ENCODE measurements at places on chromosomes 16 and 17. TPM values are rescaled to one million over a fixed set of nuclear protein-coding genes. Genes with fewer than 3 reads are reported as not detected.

The CCL4L2 gene
- total RNA-seq, result not detected

The PYY gene
- total RNA-seq, result not detected

The SPN gene
- total RNA-seq, result 45.7 TPM

GRCh38 chr16:15607700-15608396, 35.1 kb downstream of the MARF1 start:
- no peak for DNase-seq
- H3K4me3 ChIP-seq, result no peak overlapping the region
- H3K27me3 ChIP-seq, result no peaks in the 10 kb centered on the region
- no peak overlapping the region for H3K27ac ChIP-seq
- H3K36me3 ChIP-seq, result peaks cover 97% of the 10 kb centered on the region

DNA sequence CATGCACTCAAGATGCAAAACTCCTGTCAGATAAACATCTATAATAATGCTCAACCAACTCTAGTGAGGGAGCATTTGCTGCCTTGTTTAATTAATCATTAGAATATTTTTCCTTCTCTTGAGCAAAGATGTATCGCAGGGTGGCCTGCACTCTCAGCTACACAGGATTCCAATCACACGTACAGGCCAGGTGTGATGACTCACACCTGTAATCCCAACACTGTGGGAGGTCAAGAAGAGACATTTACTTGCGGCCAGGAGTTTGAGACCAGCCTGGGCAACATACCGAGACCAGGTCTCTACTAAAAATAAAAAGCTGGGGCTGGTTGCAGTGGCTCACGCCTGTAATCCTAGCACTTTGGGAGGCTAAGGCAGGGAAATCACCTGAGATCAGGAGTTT, 49.1 kb downstream of the ARHGAP17 start:
- no peak for DNase-seq
- no peaks in the 10 kb centered on the region for H3K27me3 ChIP-seq
- no peak overlapping the region for H3K27ac ChIP-seq
- peaks cover 76% of the 10 kb centered on the region for H3K36me3 ChIP-seq

DNA sequence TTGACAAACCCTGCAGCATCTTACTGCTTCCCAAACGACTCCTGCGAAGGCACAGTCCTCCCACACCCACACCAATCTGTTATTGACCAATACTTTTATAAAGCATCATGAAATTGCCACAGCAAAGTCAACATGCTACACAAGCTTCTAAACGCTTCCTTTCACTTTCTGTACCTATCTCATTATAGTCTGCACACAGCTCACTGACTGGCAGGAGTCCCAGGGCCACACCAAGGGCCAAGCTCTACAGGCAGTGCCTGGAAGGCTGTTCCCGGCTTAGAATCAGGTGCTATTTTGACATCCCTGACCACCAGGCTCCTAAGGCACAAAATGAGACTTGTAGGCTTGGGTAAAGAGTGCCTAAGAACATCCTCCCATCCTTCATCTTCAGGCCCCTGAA, 39.5 kb downstream of the USP7 start:
- DNase-seq, result no peak
- no peaks in the 10 kb centered on the region for H3K27me3 ChIP-seq
- peaks cover 25% of the 10 kb centered on the region for H3K4me1 ChIP-seq
- no peak overlapping the region for H3K27ac ChIP-seq
- peaks cover 85% of the 10 kb centered on the region for H3K36me3 ChIP-seq
- no peak overlapping the region for H3K4me3 ChIP-seq

GRCh38 chr16:10753670-10754069, 10.0 kb downstream of the NUBP1 start:
- no peak for DNase-seq
- no peak overlapping the region for H3K4me3 ChIP-seq
- peaks cover 90% of the 10 kb centered on the region for H3K36me3 ChIP-seq
- peaks cover 4% of the 10 kb centered on the region for H3K4me1 ChIP-seq

The KRTAP2-1 gene
- not detected for total RNA-seq

The KRTAP3-1 gene
- total RNA-seq, result not detected

DNA sequence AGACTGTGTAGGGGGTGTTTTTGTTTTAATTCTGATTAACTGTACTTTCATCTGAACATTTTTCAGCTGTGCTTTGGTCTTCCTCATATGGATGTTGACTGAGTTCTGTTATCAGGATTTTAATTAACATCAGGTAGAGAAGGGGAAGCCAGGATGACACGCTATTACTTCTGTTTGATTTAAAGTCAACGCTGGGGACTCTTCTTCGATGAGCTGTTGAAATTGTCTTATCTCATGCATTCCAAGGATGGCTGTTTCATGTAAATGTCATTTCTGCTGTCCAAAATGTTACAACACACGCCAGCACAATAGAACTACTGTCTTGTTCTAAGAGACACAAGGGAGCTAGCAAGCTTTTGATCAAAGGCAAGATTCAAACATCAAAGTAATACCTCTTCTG, 263.3 kb upstream of the CDH5 start:
- no peak overlapping the region for H3K4me3 ChIP-seq
- no peaks in the 10 kb centered on the region for H3K27me3 ChIP-seq
- DNase-seq, result no peak
- no peaks in the 10 kb centered on the region for H3K36me3 ChIP-seq
- no peak overlapping the region for H3K27ac ChIP-seq

DNA sequence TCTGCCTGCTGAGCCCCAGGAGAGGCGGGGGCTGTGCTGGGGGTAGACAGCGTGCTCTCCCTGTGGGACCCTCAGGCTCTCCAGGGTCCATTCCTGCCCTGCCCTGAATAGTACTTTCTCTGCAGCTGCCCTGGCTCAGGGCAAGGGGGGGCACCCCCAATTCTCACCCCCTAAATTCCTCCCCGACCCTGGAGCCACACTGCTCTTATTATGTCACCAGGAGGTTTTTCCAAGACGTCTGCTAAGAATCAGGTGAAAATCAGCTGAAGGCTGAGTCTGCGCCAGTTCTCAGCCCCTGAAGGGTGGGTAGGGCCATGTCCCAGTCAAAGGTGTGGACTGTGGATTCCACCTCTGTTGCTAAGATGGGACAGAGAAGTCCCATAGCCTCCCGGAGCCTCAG, 49.9 kb upstream of the MAP3K14 start:
- peaks cover 8% of the 10 kb centered on the region for H3K4me1 ChIP-seq
- H3K27me3 ChIP-seq, result peaks cover 13% of the 10 kb centered on the region
- DNase-seq, result no peak
- no peak overlapping the region for H3K27ac ChIP-seq
- H3K4me3 ChIP-seq, result no peak overlapping the region
- no peaks in the 10 kb centered on the region for H3K36me3 ChIP-seq

- no peak overlapping the region for H3K4me3 ChIP-seq
- no peaks in the 10 kb centered on the region for H3K4me1 ChIP-seq
- H3K27ac ChIP-seq, result no peak overlapping the region
- no peak for DNase-seq
- no peaks in the 10 kb centered on the region for H3K36me3 ChIP-seq
Measured at GRCh38 chr17:50044483-50044882, 11.4 kb upstream of the ITGA3 start.

GRCh38 chr16:65975049-65975708, 391.3 kb upstream of the CDH5 start:
- H3K36me3 ChIP-seq, result no peaks in the 10 kb centered on the region
- H3K4me1 ChIP-seq, result no peaks in the 10 kb centered on the region
- no peaks in the 10 kb centered on the region for H3K27me3 ChIP-seq
- H3K27ac ChIP-seq, result no peak overlapping the region
- no peak for DNase-seq

- H3K27ac ChIP-seq, result no peak overlapping the region
- no peaks in the 10 kb centered on the region for H3K36me3 ChIP-seq
- H3K4me1 ChIP-seq, result no peaks in the 10 kb centered on the region
- DNase-seq, result no peak
- H3K27me3 ChIP-seq, result no peaks in the 10 kb centered on the region
Measured at GRCh38 chr16:83201748-83202147, 575.0 kb downstream of the CDH13 start.

- DNase-seq, result no peak
- H3K27ac ChIP-seq, result peak overlapping the region; percentile 48
- no peaks in the 10 kb centered on the region for H3K36me3 ChIP-seq
- no peaks in the 10 kb centered on the region for H3K27me3 ChIP-seq
Measured at GRCh38 chr16:3095869-3096268, 3.2 kb downstream of the ZSCAN10 start.

The CHST5 gene
- total RNA-seq, result not detected

The LUC7L gene
- 94.8 TPM for total RNA-seq

The BAHCC1 gene
- 0.41 TPM for total RNA-seq

- H3K36me3 ChIP-seq, result no peaks in the 10 kb centered on the region
- H3K27me3 ChIP-seq, result no peaks in the 10 kb centered on the region
- no peak overlapping the region for H3K4me3 ChIP-seq
- no peak overlapping the region for H3K27ac ChIP-seq
- no peak for DNase-seq
Measured at GRCh38 chr16:61595605-61596004, 440.6 kb downstream of the CDH8 start.

The HASPIN gene
- total RNA-seq, result 0.22 TPM

GRCh38 chr17:46175891-46176290, 17.3 kb downstream of the KANSL1 start:
- no peak overlapping the region for H3K4me3 ChIP-seq
- H3K4me1 ChIP-seq, result peaks cover 51% of the 10 kb centered on the region
- DNase-seq, result no peak
